ENCODE measurements at places on chromosomes 16 and 17.

DNA sequence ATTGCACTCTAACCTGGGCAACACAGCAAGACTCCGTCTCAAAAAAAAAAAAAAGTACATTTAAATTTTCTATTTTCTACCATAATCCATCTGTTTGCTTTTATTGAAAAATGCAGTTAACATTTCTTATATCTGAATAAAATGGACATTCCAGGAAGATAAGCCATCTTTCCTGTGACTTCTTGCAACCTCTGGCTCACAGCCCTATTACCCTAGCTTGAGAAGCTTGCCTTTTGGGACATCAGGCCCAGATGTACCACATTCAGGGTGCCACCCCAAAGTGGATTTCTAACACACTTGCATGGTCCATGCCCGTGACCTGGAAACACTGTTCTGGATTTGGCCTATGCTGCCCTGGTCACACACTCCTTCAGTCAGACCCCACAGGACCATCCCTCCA, 30.1 kb upstream of the DDX52 start:
- DNase-seq: no peak

- DNase-seq: no peak
Observed at GRCh38 chr16:56364865-56365264, 60.5 kb downstream of the AMFR start.

GRCh38 chr17:51132964-51133319, 12.3 kb upstream of the SPAG9 start:
- peak; percentile 42 for DNase-seq

GRCh38 chr16:3915426-3916260, 35.1 kb upstream of the CREBBP start:
- no peak for DNase-seq

DNA sequence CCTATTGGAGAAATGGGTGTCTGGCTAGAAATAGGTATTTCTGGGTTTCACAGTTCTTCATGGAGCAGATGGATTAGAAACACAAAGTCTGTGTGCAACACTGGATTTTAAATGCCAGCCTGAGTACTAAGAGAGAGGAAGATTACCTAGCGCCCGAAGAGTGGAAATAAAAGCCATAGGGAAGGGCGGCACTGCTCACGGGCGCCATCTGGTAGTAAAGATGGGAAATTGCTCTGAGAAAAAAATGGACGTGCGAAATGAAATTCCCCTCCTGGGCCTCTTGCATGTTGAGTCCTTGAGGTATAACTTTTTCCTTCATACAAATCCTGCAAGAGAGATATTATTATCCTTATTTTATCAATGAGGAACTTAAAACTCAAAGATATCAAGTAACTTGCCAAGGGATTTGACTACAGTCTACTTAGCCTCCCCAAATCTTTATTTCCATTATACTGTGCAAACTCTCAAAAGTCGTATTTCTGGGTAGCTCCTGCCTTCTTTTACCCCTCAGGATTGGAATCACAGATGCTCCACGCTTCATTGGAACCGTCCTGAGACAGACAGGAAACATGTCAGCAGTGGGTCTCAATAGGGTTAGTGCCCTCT, 72.8 kb downstream of the MMD start:
- DNase-seq: peak; percentile 50

GRCh38 chr16:89431630-89432029, 58.7 kb downstream of the ANKRD11 start:
- no peak for DNase-seq

GRCh38 chr17:58591455-58591854, 77.0 kb upstream of the MTMR4 start:
- DNase-seq: no peak

- no peak for DNase-seq
Observed at GRCh38 chr16:77057161-77057774, 133.7 kb upstream of the MON1B start.

- DNase-seq: peak; percentile 63
Observed at GRCh38 chr17:1588821-1589585, 26.4 kb upstream of the PITPNA start.

DNA sequence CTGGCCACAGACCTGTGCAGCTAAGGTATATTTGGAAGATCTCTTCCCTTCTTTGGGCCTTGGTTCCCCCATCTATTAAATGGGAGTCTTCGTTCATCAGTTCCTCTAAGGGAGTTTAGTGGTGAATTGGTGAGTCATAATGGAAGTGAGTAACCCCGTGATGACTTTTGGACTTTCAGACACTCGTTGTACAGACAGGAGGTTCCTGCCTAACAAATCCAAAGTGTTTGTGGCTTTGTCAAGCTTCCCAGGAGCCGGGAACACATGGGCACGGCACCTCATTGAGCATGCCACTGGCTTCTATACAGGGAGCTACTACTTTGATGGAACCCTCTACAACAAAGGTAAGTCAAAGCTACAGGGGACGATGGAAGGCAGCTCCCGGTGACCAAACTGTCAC, 40.4 kb downstream of the WSCD1 start:
- no peak for DNase-seq

GRCh38 chr17:76820561-76820960, 47.6 kb upstream of the MGAT5B start:
- DNase-seq: no peak

DNA sequence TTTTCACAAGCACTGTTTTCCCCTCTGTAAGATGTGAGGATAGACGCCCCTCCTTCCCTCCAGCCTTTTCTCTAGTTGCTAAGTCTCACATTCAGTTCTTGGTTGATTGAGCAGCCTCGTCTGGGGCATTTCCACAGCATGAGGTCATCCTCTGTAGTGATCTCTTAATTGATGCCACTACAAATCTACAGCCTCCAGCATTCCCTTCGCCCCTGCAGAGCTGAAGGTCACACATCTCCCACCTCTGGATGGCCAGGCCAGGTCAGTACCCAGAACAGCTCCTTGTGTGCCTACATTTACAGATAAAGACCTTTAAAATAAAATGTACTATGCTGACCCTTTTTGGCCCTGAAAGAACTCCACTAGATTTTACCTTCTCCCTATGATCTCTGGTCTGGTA, 32.5 kb upstream of the CDH11 start:
- no peak for DNase-seq

DNA sequence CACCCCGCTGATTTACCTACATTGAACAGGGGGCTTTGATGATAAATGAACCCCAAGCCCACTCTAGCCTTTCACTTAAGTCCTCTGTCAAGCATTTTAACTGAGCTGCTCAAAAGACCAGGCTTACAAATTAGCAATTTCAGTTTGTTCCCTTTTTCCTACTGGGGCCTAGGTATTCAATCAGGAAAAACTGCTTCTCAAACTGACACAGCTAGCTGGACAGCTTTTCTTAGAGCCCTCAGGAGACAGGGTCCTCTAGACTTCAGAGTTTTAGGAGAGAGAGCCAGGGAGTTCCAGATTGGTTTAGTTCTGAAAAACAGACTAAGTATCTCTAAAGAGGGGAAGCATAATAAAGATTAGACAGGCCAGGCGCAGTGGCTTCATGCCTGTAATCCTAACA, 6.2 kb upstream of the HEXIM2 start:
- no peak for DNase-seq

GRCh38 chr16:6557353-6558023, 775.2 kb upstream of the RBFOX1 start:
- peak; percentile 48 for DNase-seq

DNA sequence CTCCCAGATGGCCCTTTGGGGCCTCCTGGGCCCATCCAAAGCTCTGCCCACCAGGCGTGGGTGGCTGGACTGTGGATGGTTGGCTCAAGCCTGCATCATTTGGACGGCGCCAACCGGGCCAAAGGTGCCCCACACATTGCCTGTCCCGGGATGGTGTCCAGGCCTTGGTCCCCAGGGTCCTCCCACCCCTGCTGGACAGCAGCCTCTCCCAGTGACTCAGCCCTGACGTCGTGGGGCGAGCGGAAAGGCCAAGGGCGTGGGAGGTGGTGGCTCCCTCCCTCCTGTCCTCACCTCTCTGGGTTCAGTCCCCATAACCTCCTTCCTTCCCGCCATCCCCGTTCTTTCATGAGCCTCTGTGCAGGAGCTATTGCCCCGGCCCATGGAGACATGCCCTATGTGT, 42.1 kb upstream of the DLX4 start:
- no peak for DNase-seq

- DNase-seq: no peak
Observed at GRCh38 chr17:45935710-45936509, 41.6 kb downstream of the MAPT start.

DNA sequence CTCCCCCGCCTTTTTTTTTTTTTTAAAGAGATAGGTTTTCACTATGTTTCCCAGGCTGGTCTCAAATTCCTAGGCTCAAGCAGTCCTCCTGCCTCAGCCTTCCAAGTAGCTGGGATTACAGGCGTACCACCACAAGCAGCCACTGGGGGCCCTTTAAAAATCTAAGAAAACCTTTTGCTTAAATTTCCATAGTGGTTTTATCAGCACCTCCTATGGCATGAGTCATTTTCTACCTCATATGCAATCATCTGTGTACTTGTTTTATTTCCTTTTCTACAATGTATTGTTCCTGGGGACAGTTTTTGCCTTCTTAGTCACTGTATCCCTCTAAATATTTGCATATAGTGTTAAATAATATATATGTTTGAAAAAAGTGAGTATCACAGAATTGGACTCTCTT, 29.2 kb downstream of the GNA13 start:
- peak; percentile 87 for DNase-seq

DNA sequence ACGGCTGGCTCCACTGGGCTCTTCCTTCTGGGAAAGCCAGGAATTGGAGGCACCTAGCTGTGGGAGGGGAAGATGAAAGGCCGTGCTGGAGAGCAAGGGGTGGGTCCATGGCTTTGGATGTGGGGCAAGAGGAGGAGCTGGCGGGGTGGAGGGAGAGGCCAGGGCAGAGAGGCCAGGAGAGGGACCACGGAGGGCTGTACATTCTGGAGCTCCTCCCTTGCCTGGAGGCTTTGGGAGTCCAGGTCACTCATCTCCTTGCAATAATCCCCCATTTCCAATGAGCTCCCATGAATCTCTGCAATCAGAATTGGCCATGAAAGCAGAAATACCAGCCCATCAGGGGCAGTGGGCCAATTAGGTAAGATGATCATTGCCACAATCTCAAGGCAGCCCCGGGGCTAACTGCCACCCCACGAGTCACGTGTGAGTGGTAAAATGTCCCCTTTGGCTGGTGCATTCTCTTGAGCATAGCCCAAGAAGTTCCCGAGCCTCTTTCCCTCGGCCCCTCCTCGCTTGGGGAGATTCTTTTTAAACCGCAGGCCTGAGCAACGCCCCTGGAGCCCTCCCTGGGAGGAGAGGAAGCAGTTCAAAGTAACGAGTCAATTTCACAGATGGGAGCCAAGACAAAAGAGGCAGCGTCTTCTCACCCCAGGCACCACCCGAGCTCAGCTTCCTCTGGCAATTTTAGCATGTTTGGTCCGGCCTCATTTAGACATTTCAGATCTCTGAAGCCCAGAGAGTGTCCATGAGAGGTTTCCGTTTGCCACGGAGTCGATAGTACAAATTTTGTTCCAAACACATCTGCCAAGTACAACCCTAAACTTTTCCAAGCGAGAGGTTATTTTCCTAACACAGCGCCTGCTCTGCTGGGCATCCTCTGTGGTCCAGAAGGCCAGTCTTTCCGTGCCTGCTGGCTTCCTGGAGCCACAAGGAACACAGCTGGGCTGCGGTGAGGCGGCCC, 13.4 kb downstream of the RTN4RL1 start:
- DNase-seq: no peak

GRCh38 chr17:30217746-30218245, 17.7 kb downstream of the SLC6A4 start:
- no peak for DNase-seq

GRCh38 chr17:12081720-12082119, 61.0 kb downstream of the MAP2K4 start:
- no peak for DNase-seq

DNA sequence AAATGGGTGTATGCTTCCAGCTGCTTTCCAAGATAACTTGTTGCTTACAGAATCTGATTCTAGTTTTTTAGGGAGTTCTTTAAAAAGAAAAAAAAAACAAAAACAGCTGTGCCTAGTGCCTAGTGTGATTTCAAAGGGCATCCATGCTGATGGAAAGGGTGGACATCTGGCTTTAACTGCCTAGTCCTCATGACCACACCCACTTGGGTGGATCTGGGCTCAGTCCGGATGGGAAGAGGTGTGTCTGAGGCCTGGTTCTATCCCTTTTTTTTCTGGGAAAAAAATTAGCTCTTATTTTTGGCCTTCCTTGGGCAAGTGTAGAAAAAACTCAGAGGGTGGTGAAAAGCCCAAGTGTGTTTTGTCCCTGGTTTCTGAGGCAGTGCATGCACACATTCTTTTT, 132.3 kb upstream of the CDH11 start:
- DNase-seq: no peak

DNA sequence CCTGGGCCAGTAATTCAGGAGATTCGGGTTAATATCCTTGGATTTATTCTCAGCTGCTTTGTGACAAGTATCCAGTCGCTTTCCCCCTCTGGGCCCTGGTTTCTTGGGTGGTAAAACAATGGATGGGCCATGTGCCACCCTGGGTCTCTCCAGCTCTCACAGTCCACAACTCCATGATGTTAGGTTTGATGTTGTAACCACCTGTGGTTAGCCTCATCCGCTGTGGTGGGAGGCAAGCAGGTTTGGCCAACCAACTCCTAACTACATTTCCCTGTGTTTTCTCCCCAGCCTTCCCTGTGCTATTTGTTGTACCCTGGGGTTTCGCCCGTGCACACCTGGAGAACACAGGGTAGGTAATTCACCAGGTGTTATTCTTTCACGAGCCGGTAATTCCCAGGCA, 35.1 kb downstream of the GLP2R start:
- DNase-seq: no peak

DNA sequence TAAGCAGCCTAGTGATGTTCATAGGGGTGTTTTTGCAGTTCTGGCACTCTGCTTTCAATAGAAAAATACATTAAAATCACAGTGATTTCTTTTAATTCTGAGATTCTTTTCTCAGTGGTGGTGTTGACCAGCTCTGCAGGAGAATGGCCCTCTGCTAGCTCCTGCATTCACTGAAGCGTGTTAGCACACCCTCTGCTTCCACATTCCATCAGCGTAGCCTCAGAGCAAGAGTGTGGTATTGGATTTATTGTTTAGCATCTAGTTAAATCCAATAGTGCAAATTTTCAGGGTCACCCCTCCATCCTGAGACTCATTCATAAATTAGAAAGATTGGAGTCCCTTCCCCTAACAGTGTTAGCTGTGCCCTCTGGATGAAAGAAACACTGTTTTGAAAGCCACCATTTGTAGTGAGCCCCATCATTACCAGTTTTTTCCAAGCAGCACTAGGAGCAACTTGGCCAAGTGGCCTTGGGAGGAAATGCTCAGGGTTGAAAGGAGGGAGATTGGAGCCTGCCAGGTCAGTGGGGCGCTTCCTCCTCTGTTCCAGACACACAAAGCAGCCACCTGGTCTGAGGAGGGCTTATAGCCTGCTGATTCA, 45.7 kb downstream of the B9D1 start:
- no peak for DNase-seq

DNA sequence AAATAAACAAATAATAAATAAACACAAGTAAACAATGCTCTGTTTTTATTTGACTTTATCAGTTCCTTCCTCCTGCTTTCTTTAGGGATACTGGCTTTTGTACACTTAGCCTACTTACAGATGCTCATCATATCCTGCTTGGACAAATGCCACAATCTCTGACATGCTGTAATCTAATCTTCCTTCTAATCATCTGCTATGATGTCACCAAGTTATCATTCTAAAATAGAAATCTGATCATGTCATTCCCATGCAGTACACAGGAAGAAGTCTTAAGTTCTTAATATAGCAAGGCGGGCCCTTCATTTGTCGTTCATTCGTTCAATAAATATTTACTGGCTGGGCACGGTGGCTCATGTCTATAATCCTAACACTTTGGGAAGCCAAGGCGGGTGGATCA, 9.1 kb upstream of the UBB start:
- DNase-seq: peak; percentile 77
